ENCODE measurements at places on chromosomes 1 and 21.

GRCh38 chr1:41381692-41382479, 20.7 kb downstream of the FOXO6 start:
- no peak for DNase-seq

DNA sequence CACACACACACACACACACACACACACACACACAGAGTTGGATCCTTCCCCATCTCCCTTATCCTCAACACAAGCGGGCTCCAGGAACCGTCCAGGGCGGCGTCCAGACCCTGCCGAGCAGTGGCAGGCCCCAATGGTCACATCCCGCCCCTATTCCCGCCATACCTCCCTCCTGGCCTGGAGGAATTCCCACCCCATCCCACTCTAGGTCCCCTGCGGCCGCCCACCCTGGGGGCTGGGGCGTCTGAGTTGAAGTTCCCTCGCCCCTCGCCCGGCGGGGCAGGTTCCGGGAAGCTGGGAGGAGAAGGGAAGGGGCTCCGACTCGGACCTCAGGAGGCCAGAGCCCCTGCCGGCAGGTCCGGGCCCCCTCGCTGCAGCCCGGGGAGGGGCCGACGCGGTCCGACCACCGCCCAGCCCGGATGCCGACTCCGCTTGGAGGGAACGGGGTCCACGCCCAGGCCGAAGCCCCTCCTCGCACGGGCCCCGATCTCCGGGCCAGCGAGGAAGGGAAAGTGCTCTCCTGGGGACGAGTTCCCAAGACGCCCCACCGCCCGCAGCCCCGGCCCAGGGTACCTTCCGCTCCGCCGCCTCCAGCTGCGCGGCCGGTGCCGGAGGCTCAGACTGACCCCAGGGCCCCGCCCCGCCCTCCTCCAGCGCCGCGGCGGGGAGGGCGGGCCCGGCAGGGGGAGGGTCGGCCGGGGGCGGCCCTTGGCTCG, at the start of gene RHOC:
RHOC (minus strand) TSS at position 623 of the 716 bp plus-strand sequence. CDS start 3,328 bp downstream, outside the sequence.
- no peak for DNase-seq

DNA sequence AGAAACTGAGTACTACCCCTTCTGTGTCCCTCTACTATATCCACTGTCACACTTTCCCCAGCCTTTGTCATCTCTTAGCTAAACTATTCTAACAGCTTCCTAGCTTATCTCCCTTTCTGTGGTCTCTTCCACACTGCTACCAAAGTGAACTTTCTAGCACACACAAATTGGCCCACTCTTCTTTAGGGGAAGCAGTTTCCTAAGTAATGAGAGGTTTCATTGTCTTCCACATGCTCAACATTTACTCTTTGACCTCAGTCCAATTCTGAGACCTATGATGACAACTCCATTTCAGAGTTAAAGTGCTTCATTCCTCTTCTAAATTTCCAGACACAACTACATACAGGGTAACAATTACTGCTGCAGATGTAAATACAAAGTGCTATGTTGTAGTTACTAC, 32.9 kb downstream of the SCYL3 start:
- no peak for DNase-seq

DNA sequence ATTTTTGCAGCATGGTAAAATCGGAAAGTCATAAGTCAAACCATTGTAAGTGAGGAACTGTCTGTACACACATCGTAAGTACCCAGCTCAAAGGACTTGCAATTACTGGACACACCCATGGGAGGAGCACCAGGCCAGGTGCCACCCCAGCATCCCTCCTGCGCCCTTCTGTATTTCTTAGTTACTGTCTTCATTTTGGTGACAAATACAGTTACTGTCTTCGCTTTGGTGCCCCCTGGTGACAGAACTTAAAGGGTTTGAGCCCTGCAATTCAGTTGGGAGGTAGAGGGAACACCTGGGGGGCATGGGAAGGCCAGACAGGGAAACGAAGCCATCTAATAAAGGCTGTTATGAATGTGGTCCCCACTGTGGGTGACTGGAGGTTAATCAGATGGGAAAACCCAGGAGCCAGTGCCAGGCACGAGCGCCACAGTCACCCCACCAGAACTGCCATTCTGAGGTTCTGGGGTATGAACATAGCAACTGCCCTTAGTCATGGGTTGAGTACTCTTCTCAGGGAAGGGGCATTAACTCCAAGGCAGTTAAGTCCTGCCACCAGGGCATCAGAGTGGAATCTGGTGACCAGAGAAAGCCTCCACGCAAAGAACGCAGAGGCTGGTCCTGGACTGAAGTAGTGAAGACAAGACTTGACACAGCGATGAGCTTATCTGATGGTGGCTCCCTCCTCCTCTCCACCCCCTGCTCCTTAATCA, 612.9 kb downstream of the PTPRU start:
- DNase-seq = no peak

Measured in T47D (cell line).